ACHN (cell line): ENCODE measurements at places on chromosomes 16 and 17.

GRCh38 chr16:31700530-31701388, 172.8 kb upstream of the ZNF267 start:
- peak; percentile 70 for DNase-seq

- DNase-seq = no peak
These were observed 827 bp downstream of the MPO start for GRCh38 chr17:58279736-58280479.

- DNase-seq = no peak
These were observed 42.3 kb downstream of the IRX3 start for GRCh38 chr16:54244061-54244886.

DNA sequence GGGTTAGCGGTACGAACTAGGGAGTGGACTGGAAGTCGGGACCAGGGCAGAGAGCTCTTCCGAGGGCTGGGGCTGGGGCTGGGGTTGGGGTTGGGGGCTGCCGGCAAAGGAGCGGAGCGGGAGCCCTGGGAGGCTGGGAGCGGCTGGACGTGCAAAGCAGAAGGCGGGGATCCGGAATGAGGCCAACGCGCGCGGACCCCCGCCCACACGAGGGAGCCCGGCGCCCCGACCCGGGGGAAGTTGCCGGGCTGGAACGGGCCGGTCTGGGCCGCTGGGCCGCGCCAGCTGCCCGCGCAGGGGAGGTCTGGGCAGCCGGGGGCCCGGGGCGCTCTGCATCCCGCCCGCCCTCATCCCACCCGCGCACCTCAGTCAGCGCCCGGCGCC, 323 bp downstream of the ST3GAL2 start:
- no peak for DNase-seq

- no peak for DNase-seq
These were observed 86.7 kb downstream of the TIMM22 start for GRCh38 chr17:1083451-1084187.

DNA sequence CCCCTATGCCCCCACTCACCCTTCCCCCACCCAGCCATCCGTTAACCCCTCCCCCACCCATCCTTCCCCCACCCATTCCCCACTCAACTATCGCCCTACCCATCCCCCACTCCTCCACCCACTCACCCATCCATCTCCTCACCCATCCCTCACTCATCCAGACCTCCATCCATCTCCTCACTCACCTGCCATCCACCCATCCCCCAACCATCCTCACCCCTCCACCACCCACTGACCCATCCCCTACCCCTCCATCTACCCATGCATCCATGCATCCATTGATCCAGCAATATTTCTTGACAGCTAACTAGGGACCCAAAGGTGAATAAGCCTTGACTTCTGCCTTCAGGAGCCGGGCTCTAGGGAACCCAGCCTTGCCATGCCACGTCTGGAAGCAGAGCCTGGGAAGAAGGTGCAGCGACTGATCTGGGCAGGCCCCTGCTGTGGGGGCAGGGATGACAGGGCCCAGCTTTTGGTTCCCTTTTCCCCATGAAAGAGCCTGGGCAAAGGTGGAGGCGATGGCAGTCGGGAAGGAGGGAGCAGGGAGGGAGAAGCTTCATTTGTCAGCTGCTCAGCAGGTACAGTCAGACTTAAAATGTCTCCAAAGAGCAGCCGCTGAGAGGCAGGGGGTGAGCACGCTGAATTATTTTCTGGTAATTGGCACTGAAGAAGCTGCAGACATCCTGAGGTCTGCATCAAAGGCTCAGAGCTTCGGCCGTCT, 23.1 kb upstream of the DOC2B start:
- DNase-seq = no peak
